NCI-H1092 treated with DMSO at 0.1 percent for 48 hours (cell line): ENCODE measurements at places on chromosomes 12 and 14.

DNA sequence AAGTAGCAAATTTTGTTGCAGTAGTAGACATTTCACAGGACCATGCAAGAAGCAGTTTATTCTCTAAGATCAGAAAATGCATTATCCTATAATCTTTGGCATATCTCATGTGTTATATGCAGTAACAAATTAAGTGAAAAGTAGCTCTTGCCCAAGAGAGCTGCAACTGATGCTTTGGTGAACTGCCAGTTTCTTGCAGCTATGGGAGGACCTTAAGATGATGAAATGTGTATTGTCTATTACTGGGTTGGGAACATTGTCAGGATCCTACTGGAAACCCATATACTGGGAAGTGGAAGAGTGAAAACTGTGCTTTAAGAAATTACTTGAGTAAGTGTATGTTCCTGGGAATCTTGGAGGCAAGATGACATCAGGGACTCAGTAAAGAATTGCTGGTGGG, 238.8 kb downstream of the DACT1 start:
- no peak for DNase-seq

DNA sequence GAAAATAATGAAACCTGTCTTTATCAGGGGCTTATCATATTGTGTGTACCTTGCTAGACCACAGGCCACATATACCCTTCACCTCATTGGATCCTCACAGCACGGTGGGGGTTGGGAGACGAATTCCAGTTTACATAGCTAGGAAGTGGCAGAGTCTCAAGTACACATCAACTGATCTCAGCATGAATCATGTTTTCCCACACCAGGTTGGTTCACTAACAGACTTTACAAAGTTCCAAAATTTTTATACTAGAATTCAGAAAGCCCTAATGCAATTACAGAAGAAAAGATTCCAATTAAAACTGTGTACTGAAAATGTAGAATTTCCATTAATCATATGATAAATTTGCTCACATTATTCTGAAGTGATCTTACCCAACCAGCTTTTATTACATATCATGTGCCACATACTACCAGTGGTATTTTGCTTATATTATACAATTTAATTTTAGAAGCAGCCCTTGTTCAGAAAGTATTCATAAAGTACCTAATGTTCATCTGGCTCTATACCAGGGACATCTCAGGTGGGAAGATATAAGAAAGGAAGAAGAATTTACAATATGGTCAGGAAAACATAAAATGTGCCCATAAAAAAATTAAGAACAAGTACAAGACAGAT, 196.2 kb downstream of the ITPR2 start:
- DNase-seq: no peak

- no peak for DNase-seq
Observed at GRCh38 chr14:81176241-81176640, 44.5 kb downstream of the GTF2A1 start.

GRCh38 chr14:64732536-64733120, 28.4 kb downstream of the PLEKHG3 start:
- DNase-seq: no peak

- DNase-seq: no peak
Observed at GRCh38 chr12:94322346-94322745, 137.3 kb downstream of the CEP83 start.

DNA sequence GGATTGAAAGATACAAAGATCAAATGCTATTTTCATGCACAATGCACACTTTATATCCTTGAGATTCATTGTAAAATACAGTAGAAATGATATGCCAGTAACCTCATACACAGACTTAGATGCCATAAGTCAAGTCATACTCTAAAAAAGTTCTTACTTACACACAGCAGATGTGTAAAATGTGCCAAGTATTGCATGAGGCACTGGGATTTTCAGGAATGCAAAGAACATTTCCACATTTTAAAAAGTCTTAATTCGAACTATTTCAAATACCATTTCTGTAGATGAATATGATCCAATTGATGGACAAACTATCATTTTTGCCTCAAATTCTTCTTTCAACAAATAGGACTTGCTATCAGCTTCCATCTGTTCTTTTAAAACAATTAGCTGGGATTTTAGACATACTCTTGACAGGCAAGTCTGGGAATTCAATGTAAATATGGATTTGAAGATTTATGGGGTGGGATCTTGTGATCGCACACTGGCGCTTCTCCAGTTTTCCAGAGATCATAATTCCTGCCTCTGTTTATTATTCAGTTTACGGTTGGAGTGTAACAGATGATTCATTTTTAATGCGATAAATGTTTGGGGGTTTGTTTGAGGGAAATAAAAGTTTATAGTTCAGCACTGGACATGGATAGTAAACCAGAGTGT, 183.8 kb downstream of the PAX9 start:
- DNase-seq: no peak

DNA sequence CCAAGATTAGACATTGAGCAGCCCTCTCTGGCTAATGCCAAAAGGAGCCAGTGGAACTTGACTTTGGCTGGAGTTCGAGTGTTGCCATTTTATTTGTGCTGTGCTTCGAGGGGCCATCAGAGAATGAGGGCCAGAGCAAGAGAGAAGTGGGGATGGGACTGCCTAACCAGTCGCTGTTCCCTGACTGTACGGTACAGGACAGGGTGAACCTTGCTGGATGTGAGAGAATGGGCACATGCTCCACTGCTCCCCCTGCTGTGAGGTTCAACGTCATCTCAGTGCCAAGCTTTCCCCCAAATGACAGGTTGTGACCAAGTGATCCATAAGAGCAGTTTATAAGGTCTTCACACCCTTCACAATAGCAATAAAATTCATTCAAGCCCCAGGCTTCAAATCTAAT, 55.1 kb upstream of the BCL11B start:
- no peak for DNase-seq

- no peak for DNase-seq
Observed at GRCh38 chr14:65906344-65906743, 493.8 kb downstream of the FUT8 start.
